Sciatic nerve (tissue), 2 donors: ENCODE measurements at places on chromosomes 16 and 17. TPM values are rescaled to one million over a fixed set of nuclear protein-coding genes. Genes with fewer than 3 reads are reported as not detected.

ATAD5 gene
- total RNA-seq: 1.5 TPM

AURKB gene
- 48.5 TPM for total RNA-seq

DNA sequence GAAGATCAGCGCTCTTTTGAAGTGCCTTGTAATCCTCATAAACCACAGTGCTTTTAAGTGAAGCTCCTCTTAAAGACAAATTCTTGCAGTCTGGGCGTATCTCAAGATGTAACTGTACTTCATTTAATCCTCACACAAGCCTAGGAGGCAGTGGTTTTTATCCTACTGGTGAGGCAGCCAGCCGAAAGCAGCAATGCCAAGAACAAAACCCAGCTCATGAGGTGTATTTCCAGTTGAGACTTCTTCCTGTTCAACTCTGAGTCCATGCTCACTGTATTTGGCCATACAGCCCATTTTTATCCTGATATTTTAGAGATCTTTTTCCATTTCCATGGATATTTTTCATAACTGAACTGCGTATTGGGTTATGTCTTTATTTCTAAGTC, 13.7 kb downstream of the CTRB2 start:
- no peak for DNase-seq

CFAP97D1 gene
- not detected for total RNA-seq

GRCh38 chr17:3038941-3039340, 24.5 kb downstream of the OR1D5 start:
- no peak for DNase-seq

FBXO39 gene
- 0.98 TPM for total RNA-seq

- DNase-seq: no peak
Observed at GRCh38 chr17:8464941-8465340, 29.3 kb downstream of the NDEL1 start.

OR1E2 gene
- total RNA-seq: not detected

GRCh38 chr16:74936902-74937560, 47.9 kb downstream of the WDR59 start:
- no peak for DNase-seq

DNA sequence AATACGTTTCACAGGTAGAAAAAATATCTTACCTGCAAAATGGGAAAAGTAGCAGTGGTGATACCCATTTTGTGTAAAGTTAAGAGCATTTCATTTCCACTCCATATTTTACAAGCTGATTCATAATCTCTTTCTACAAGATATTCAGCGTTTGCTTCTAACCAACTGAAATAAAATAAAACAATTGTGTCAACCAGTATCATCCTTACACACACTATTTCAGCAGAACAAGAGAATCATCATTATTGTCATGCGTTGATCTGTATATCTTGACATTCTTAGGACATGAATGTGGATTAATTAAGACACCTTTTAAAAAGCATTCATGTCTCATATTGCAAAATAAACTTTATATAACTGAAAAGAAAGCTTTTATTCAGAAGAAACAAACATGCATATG, 69.8 kb downstream of the BRIP1 start:
- no peak for DNase-seq

DNA sequence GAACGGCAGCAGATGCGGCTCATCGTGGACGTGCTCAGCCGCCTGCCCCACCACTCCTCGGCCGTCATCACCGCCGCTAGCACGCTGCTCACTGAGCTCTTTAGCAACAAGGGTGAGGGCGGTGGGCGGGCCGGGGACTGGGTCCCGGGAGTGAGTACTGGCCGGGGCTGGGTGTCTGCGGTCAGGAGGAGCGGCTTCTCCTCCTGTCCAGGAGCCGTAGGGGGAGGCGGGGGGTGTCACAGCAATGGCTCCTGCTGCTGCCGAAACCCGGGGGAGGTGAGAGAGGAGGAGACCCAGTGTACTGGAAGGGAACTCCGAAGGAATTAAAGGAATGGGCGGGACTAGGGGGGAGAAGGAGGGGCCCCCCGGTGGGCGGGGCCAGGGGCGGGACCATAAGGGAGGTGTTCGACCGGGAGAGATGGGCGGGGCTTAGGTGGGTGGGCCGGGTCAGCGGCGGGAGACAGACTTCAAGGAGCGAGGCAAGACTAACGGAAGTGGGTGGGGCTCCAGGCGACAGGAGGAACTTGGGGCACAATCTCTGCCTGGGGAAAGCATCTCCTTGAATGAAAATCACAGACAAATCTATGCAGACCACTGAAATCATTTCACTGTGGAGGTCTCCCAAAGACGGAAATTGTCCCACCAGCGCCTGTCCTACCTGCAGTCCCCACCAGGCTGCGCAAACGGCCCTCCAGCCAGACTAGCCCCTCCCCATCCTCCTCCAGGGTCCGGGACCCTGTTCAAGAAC, 2.4 kb downstream of the NAGS start:
- DNase-seq: peak; percentile 98

DNA sequence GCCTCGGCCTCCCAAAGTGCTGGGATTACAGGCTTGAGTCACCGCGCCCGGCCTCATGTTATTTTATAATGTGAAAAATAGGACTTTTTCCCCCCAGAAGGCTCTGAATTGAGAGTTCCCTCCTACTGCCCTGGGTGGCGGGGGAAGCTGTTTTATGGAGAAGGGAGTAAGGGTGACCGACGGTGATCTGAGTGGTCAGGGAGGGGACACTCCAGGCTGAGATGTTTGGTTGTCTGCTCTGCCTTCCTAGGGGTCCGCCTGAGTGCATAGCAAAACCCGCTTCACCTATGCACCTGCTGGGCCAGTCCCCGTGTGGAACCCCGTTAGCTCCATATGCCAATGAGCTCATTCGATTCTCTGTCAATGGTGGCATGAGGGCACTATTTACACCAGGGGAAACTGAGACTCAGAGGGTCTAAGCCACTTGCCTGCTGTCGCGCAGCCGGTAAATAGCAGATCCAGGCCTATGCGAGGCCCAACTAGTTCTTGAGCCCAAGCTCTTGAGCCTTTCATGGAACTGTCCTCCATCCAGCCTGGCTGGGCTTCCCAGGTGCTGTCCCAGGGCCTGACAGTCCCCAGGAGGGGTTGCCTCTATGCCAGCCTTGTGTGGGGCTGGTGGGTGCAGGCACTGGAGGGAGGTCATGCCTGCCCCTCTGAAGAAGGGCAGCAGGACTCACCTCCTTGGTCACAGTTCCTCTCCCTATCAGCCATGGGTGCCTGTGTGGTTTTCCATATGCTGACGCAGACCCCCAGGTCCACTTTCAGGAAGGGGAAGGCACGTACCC, 1.7 kb upstream of the GJD3 start:
- no peak for DNase-seq

EXOC3L1 gene
- 1.3 TPM for total RNA-seq

DNA sequence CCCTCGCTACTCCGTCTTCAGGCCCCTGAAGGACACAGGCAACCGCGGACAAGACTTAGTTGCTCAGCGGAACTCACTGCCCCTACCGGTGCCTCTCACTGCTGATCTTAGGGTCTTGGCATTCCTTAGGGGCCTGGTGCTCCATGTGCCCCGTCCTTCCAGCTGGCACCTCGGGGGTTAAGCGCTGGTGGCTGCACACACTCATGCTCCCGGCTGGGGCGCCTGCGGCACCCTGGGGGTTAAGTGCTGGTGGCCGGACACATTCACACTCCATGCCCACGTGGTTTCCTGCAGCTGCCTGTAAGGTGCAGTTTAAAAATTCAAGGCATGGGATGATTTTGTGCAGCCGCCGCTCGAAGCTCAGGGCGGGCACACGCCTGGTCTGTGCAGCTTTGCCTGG, 45.1 kb downstream of the BAIAP2 start:
- DNase-seq: no peak

TBX2 gene
- total RNA-seq: 42.4 TPM

CPHXL2 gene
- not detected for total RNA-seq

DNA sequence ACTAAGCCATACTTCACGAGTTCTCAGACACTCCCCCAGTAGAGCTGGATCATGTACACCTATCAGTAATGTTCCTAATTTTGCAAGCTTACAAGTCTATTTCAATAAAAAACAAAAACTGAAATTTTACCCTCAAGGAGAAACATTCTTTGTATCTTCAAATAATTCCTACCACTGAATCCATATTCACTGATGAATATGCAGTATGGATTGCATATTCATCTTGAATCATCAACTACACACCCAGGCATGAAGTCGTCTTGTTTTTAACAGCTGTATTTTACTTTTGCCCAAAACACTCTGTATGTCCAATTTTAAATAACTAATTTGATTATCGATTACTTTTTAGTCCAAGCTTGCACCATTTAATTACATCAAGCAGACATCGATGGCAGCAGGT, 31.8 kb downstream of the ZDHHC7 start:
- no peak for DNase-seq
